ELR (cell line): ENCODE measurements at places on chromosomes 11 and 22.
A peak's percentile ranks its signal among the peaks of the same experiment; 100 is the strongest.

DNA sequence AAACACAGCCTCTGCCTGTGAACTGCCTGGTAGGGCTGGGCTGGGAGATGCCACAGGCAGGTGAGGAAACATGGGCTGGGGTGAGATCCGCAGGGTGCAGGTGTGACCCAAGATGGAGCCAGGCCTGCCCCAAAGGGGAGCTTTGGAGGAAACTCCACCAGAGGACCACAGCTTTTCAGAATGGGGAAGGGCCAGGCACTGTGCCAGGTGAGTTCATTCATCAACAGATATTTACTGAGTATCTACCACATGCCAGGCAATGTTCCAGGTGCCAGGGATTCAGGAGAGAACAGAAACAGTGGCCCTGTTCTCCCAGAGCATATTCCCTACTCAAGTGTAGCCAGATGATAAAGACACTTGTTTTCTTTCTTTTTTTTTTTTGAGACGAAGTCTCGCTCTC, 11.2 kb downstream of the RTN4RL2 start:
- no peak for DNase-seq

DNA sequence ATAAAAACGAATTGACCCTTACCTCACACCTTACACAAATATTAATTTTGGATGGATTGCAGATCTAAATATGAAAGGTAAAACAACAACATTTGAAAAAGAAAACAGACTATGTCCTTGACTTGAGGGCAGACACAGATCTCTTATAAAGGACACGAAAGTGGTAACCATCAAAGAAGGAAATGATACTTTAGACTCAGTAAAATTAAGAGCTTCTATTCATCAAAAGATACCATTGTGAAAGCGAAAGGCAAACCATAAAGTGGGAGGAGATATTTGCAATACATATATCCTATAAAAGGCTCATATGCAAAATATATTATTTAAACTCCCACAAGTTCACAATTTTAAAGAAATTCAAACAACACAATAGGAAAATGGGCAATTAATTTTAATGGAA, 5.0 kb downstream of the HEPACAM start:
- no peak for DNase-seq

DNA sequence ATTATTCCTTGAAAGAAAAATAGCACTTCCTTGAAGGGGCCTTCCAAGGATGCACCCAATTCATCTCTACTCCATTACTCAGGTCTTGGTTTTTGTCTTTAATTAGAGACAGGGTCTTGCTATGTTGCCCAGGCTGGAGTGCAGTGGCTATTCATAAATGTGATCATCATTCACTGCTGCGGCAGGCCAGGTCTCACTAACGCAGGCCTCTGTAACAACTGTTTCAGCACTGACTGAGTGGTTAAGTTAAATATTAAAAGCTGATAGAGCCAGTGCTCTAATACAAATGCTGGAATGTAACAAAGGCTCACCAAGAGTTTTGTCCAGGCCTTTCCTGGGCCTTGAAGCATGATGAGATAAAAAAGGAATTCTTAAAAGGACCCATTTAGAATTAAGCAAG, 61.4 kb upstream of the GNAZ start:
- no peak for DNase-seq

- no peak for DNase-seq
Observed at GRCh38 chr22:48849219-48849912, 978.3 kb downstream of the BRD1 start.

DNA sequence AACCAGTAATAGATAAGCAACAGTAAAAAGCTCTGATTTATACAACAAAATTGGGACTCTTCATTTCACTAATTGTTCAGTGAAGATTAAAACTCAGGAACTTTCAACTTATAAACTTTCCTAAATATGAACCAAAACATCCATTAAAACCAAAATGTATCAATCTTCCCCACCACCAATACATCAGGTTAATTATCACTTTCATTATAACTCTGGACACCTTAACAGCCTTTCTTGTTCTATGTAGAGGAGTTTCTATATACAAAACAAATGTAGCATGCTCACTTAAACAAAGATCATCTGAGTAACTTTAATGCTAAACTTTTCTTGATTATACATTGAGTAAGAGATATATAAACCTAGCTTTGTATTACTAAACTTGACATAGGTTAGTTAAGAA, 74.7 kb downstream of the ST14 start:
- DNase-seq = no peak

- DNase-seq = no peak
Observed at GRCh38 chr11:68396516-68396915, 64.0 kb upstream of the PPP6R3 start.

- DNase-seq = peak; percentile 78
Observed at GRCh38 chr11:78562398-78562797, 12.3 kb downstream of the NARS2 start.

DNA sequence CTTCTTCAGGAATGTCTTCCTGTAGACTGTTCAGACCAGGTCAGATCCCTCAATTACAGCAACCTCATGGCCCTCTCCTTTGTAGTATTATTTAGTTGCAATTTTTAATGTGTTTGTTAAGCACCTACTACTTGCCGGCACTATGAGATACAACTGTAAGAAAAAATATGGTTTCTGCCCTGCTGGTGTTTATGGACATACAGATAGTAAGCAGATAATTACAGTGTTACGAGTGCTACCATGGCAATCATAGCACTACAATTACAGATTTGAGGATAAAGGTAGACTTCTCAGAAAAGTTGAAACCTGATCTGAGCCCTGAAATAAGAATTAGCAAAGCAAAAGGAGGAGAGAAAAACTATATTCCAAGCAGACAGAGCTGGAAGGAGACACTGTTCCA, 2.8 kb downstream of the LRRC51 start:
- DNase-seq = no peak

DNA sequence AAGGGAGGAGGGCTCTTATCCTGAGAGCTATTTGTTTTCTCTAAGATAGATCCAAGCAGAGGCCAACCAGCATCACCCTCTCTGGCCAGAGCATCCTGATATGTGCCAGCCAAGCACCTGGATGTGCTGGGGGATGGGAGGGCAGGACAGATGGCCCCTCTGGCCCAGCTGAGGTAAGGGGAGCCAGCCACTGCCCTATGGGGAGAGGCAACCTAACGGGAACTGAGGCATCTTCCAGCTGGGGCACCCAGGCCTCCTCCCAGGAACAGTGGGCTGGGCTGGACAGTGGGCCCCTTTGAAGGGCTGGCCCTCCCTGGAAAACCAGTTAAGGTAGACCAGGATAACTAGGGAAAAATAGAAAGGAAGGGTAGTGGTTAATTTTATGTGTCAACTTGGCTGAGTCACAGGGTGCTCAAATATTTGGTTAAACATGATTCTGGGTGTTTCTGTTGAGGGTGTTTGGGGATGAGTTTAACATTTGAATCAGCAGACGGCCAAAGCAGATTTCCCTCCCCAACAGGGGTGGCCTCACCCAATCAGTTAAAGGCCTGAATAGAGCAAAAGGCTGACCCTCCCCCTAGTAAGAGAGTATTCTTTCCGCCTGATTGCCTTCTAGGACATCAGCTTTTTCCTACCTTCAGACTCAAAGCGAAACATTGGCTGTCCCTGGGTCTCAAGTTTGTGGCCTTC, 595.1 kb downstream of the BUD13 start:
- DNase-seq = no peak

- DNase-seq = no peak
Observed at GRCh38 chr22:25453557-25453956, 110.9 kb upstream of the GRK3 start.

DNA sequence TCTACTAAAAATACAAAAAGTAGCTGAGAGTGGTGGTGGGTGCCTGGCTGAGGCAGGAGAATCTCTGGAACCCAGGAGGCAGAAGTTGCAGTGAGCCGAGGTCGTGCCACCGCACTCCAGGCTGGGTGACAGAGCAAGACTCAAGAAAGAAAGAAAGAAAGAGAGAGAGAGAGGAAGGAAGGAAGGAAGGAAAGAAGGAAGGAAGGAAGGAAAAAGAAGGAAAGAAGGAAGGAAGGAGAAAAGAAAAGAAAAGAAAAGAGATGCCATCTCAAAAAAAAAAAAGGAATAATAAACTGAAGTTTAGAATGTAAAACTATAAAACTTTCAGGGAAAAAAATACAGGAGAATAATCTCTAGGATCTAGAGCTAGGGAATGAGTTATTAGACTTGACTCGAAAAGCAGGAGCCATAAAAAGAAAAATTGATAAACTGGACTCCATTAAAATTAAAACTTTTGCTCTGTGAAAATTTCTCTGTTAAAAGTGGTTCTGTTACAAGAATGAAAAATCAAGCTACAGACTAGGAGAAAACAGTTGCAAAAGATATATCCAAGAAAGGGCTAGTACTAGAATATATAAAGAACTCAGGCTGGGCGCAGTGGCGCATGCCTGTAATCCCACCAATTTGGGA, 13.4 kb upstream of the SEPTIN5 start:
- DNase-seq = no peak

DNA sequence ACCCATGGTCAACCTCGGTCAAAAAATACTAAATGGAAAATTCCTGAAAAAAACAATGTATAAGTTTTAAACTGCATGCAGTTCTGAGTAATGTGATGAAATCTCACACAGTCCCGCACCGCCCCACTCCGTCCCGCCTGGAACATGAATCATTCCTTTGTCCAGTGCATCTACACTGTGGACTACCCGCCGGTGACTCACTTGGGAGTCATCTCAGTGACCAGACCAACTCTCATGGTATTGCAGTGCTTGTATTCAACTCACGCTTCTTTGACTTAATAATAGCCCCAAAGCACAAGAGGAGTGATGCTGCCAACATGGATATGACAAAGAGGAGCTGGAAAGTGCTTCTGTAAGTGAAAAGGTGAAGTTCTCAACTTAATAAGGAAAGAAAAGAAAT, 48.8 kb downstream of the ARHGAP32 start:
- peak; percentile 99 for DNase-seq

DNA sequence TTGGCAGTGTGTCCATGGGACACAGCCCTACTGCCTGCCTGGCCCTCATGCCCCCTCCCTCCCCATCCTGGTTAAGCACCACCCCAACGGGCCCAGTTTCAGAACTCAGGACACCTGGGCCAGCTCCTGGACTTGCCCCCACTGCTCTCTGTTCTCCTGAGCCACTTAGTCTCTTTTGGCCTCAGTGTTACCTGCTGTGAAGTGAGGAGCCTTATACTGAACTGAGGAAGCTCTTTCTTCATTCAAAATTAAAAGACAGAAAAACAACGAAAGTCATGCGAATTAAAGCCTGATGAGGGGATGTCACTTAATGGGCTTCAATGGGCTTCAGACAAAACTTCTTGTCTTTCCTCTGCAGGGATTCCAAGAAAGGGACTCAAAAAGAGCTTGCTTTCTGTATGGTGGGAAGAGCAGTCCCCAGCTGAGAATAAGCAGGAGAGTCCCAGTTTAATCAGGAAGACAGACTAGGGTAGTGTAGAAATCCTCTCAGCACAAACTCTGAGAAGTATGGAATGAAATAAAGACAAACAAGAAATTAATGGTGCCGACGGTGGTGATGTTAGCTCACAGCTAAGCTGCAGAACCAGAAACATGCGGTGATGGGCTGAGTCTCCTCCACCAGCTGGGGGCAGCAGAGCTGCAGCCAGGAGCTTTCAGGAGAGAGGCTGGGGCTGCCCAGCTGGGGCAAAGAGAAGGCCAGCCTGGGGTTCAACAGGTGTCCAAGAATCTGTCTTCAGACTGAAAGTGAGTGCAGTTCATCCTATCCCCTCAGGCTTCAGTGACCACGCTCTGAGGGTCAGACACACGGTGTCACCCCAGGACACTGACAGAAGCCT, 101.0 kb downstream of the GGTLC2 start:
- peak; percentile 17 for DNase-seq

DNA sequence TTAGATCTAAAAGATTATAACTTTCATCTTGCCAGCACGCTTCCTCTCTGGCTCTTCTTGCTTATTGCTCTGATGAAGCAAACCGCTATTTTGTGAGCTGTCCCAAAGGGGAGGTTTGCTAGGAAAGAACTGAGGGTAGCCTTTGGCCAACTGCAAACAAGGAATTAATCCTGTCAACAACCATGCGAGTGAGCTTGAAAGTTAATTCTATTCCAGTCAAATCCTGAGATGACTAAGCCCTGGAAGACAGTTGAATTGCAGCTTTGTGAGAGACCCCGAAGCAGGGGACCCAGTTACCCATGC, 10.3 kb upstream of the RNF141 start:
- DNase-seq = no peak

GRCh38 chr11:64711956-64712362, 11.0 kb downstream of the NRXN2 start:
- no peak for DNase-seq

DNA sequence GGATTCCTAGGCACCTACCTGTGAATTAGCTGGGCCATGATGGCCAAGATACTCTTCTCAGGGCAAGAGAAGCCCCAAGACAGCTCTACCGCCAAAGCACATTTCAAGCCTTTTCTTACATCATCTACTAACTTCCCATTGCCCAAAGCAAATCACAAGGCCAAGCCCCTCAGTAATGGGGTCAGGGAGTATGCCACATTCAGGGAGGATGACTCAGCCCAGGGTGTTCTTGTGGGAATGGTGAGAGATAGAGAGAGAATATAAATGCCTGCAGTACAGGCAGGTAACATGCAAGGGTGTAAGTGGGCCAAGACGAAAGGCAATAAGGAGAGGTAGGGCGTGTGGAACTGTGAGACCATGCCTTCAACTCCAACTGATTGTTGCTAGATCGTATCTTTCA, 162.5 kb upstream of the ISX start:
- no peak for DNase-seq

- no peak for DNase-seq
Observed at GRCh38 chr11:119486016-119486415, 63.0 kb upstream of the THY1 start.

DNA sequence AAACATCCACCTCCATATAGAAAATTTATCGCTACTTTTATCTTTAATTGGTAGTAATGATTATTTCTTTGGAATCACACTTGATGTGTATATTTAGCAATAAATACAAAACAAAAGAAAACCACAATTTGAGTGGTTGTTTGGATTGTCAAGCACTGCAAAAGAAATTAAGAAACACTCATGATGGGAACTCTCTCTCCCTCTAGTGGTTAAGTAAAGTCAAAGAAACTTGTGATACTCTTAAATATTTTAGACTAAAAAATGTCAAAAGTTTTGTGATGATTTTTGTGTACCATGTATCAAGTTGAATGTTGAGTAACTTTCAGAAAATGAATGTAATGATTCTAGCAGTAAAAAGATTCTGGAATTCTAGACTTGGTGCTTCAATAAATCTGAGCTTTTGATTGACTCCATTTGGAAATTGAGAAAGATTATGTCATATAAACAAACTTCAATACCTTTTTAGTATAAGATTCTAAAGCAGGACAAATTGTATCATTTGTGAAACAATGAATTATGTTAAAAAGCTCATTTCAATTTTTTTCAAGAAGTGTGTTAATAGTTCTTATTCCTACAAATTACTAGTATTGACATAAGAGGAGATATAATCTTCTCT, 20.8 kb downstream of the MUC15 start:
- peak; percentile 5 for DNase-seq
